ENCODE measurements at places on chromosomes 6 and 20. TPM values are rescaled to one million over a fixed set of nuclear protein-coding genes. Genes with fewer than 3 reads are reported as not detected.

GRCh38 chr6:40705354-40705753, 118.2 kb upstream of the LRFN2 start:
- DNase-seq = no peak

DNA sequence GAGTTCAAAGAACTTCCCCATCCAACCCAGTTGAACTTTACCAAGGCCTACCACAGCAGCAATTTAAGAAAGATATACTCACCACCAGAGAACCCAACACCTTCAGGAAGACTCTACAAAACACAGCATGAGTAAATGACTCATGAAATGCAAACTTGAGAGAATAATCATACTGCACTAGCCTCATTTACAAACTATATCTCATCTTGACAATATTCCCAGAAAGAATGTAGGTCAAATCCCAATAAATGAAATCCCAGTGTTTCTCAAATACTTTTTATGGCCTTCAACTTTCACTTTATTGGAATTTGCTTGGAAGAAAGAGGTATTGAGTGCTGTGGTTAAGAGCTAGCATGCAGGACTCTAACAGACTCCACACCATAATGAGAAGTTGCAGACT, 60.0 kb downstream of the FYN start:
- DNase-seq = peak; percentile 77

DNA sequence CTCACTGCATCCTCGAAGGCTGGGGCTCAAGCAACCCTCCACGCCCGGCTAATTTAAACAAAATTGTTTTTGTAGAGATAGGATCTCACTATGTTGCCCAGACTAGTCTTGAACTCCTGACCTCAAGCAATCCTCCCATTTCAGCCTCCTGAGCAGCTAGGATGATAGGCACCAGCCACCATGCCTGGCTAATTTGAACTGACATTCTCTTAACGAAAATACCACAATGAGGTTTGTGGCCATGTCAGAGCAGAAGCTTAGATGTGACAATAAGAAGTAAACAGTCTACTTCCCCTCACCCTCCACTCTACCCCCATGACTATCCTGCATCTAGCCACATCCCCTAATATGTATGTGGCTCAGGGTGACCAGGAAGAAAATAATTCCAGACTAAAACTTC, 74.8 kb upstream of the PLCB4 start:
- no peak for DNase-seq

DNA sequence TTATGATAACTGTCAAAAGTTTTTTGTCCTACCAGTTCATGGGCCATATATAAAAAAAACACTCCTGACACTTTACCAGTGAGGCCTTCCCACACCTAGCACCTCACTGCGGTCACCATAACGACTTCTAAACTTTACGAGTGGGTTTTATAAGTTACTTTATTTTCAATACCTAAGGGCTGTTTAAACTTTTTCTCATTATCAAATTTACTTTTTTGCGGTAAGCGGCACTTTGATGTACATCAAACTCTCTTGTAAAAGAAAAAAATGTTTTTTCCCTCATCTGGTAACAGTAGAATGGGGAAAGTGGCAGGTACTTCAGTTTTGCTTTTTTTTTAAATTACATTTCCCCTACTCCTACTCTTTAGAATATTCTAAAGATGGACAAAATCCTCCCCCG, 36.2 kb downstream of the FYN start:
- DNase-seq = no peak

DNA sequence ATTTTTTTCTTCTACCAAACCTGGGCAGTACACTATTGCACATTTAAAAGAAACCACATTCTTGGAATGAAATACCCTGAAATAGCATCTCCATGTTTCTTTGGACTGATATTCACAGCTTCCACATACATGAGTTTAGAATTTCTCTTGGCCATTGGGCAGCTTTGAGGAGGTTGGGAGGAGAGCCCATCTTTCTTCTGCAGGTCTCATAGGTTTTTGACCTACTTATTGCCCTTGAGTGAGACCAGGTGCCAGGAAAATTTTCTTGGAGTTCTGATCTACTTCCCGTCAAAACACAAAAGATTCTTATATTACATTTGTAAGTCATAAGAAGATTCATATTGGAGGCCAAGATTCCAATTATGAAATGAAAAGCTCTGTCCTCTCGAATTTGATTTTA, 212.0 kb downstream of the IBTK start:
- no peak for DNase-seq

DNA sequence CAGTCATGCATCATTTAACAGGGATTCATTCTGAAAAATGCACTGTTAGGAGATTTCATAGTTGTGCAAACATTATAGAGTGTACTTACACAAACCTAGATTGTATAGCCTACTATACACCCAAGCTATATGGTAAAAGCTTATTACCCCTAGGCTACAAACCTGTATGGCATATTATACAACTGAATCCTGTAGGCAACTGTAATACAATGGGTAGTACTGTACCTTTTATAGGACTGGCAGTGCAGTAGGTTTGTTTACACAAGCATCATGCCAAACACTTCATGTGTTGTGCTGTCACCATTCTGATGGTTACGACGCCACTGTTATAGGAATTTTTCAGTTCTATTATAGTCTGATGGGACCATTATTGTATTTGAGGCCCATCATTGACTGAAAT, 39.3 kb upstream of the KHDC1 start:
- DNase-seq = peak; percentile 16

- DNase-seq = no peak
These were observed 4.6 kb upstream of the EDEM2 start for GRCh38 chr20:35151736-35152135.

DNA sequence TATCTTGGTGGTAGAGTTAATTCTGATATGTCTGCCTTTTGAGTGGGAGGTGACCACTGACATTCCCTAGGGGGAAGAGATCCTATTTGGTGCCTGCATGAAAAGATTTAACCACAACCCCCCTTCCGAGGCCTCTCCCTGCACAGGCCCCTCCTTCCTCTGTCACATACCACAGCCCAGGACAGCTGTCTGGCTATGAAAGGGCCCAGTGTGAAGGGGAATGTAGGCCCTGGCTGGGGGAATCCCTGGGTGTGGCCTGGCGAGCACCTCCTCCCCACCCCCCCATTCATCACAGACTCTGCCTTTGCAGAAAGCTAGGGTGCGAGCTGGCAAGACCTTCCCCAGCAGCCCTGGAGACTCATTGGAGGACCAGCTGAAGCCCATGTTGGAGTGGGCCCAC, 27.4 kb upstream of the MAPRE1 start:
- DNase-seq = no peak

GRCh38 chr20:37991908-37992307, 41.3 kb downstream of the TTI1 start:
- DNase-seq = no peak

- DNase-seq = no peak
These were observed 43.9 kb downstream of the SRC start for GRCh38 chr20:37389844-37390275.

DNA sequence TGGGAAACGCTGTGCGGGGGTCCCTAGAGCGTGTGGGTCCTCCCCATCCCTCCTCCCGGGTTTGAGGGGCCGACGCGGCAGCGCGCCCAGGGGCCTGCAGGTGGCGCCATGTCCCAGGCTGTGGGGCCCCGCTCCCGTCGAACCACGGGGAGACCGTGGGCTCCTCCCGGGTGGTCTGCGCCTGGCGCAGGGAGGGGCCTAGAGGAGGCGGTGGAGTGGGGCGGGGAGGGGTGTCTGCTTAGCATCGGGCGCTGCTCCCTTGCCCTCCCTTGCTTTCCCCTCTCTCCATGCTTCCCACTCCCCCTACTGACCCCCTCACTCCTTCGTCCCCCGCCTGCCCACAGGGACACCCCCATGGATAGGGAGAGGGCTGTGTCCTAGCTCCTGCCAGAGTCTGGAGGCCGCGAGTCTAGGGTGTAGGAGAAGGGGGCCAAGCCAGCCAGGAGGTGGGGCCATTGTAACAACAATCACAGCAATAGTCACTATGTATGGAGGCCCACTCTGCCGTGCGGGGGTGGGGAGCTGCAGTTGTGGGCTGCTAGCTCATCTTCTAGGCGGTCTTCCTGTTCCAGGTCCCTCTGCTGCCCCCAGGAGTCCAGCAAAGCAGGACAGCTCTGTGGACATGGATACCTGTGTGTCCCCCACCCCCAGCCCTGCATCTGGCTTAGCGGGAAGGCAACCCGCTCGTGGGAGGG, 51.7 kb downstream of the CHMP4B start:
- peak; percentile 49 for DNase-seq

GRCh38 chr6:19333936-19334335, 503.2 kb upstream of the ID4 start:
- DNase-seq = peak; percentile 96

Gene GMPR
- total RNA-seq = 5.0 TPM

Gene EYA2
- total RNA-seq = 0.29 TPM

Gene ARMH2
- not detected for total RNA-seq

Gene HLA-DQB2
- total RNA-seq = not detected

Gene C20orf202
- total RNA-seq = not detected

Gene ACTL10
- 2.8 TPM for total RNA-seq

Gene WFDC2
- not detected for total RNA-seq
